Activated CD4-positive, alpha-beta T cell treated with anti-CD3 and anti-CD28 coated beads for 36 hours (primary cell): ENCODE measurements at places on chromosomes 1 and 21. TPM values are rescaled to one million over a fixed set of nuclear protein-coding genes. Genes with fewer than 3 reads are reported as not detected.

C1orf87 gene
- not detected for total RNA-seq

FCGR1A gene
- total RNA-seq: not detected

DNAJB4 gene
- 9.8 TPM for total RNA-seq

PADI4 gene
- 0.30 TPM for total RNA-seq

IL12RB2 gene
- 99.2 TPM for total RNA-seq

PTPRU gene
- 0.89 TPM for total RNA-seq

CELA3A gene
- total RNA-seq: not detected
